ENCODE measurements at places on chromosomes 3 and 15. TPM values are rescaled to one million over a fixed set of nuclear protein-coding genes. Genes with fewer than 3 reads are reported as not detected.

SEMA6D gene
- 9.8 TPM for total RNA-seq

ADIPOQ gene
- total RNA-seq, result not detected

TTLL13 gene
- total RNA-seq, result 0.51 TPM

DNA sequence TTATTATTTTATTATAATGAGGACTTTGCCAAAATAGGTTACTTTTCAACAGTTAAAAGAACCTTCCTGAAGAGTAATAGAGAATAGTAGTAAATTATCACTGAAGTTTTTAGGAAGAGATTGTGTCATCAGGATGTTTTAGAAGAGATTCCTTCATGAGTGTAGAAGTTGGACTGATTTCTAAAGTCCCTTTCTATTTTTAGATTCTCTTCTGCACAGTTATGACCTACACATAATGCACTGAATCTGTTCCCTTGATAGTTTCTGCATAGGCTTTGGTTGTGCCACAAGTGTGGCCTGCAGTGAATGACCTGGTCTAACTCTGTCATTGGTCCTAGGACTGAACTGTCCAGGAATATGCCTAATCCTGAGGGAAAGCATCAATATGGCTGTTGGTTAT is 23.9 kb downstream of the SLC35A5 start:
- DNase-seq, result no peak

DNA sequence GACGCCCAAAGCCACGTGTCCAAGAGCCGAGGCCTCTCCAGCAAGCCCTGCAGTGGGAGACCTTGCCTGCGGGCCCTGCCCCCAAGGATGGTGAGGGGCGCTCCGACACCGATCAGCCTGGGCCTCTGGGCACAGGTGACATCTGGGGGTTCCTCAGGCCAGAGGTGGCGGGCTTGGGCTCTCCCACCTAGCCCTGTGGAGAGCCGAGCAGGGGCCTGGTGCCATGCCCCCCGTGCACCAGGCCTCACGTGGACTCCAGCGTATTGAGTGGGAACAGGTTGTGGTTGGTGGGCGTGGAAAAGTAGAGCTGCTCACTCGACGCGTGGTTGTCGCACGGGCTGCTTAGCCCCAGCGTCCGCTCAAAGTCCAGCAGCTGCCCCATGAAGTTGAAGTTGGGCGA is 5.8 kb downstream of the DUSP7 start:
- DNase-seq, result no peak

DNA sequence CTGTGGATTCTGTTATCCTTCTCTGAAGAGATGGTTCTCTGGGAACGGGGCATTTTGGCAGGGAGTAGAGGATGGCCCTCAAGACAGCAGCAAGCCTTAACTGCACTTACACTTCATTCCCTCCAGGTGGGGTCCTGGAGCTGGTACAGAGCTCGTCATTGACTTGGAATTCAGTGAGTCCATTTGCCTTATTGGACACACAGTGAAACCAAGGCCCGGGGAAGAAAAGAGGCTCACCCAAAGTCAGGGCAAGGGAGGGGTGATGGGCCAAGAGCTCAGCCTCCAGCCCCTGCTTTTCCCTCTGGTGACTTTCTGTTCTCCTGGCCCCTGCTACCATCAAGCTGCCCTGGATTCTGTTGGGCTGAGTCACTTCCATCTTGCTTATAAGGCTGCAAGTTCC is 125.6 kb downstream of the ETFA start:
- DNase-seq, result no peak

MASP1 gene
- total RNA-seq, result 22.1 TPM

ROPN1 gene
- total RNA-seq, result 10.8 TPM

Measured in prostate gland (tissue), 2 donors.